ENCODE measurements at places on chromosomes 7 and 10. TPM values are rescaled to one million over a fixed set of nuclear protein-coding genes. Genes with fewer than 3 reads are reported as not detected.

GRCh38 chr10:114487815-114488536, 83.7 kb upstream of the AFAP1L2 start:
- DNase-seq, result no peak

DNA sequence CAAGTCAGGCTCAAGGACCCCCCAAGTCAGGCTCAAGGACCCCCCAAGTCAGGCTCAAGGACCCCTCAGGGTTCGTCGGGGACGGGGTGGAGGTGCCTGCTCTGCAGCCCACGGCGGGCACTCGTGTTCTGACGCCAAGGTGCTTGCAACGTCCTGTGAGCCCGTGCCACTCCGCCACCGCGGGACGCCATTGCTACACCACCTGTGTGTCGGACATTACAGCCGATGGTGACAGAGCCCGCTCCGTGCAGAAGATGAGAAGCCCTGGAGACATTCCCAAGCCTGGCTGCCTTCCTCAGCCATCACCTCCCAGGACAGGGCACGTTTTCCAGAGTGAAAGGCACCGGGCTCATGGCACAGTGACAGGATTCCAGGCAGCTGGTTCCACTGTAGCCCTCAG, 97.7 kb upstream of the DNAAF5 start:
- no peak for DNase-seq

DNA sequence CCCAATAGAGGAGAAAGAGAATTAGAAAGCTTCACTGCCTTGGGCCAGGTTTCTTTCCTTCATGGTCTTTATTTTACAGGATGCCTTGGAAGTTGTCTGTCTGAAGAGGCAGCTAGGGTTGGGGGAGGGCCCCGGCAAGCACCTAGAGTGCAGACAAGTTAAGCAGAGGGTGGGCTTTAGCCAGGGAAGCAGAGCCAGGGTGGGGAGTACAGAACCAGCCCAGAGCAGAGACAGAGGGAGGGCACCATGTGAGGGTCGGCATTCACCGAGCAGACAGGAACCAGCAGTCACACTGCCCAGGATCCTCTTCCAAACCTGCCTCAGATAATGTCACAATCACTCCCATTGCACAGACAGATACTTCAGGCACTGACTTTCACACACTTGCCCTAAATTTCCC, 75.9 kb downstream of the ADARB2 start:
- DNase-seq, result no peak

- peak; percentile 81 for DNase-seq
Observed at GRCh38 chr7:27921081-27921836, 181.3 kb downstream of the TAX1BP1 start.

HOXA1 gene
- polyA plus RNA-seq, result 0.96 TPM

- no peak for DNase-seq
Observed at GRCh38 chr7:32020551-32021159, 49.6 kb downstream of the PDE1C start.

DNA sequence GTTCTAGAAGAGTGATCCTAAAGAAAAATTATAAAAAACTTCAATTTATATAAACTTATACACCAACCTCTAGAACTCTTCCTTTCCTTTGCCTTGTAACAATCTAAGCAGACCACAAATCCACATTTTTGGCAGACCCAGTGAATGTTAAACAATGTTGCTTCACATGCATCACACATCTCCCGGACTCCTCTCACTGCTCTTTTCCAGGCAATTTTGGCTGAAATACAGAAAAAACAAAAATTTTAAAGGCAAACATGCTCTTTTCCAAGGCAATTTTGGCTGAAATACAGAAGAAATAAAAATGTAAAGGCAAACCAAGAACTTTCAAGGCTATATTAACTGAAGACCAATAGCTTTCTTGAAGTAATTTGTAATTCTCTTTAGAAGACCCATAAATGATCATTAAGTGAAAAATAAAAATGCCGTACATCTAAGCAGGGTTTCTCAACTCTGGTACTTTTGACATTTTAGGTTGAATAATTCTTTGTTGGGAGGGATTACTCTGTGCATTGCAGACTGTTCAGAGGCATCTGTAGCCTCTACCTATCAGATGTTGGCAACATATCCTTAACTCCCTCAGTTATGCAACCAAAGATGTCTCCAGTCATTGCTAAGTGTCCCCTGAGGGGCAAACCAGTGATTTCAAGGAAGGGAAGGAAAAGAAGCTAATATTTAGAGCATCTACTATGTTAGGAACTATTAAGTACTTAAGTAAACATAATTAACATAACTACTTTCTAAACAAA, 64.4 kb downstream of the NRBF2 start:
- DNase-seq, result peak; percentile 72

DNA sequence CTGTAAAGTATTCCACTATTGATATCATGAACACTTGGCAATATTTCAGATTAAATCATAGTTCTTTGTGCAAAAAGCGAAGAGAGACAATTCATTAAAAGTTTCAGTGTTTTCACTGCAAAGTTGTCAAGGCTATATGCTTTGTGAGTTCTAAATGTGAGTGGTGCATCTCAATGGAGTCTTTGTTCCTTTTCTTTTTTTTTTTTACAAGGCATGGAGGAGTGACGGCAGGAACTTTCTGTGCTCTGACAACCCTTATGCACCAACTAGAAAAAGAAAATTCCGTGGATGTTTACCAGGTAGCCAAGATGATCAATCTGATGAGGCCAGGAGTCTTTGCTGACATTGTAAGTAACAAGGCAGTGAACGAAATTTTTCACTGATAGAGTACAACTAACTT, 84.5 kb downstream of the AASS start:
- DNase-seq, result no peak

DNA sequence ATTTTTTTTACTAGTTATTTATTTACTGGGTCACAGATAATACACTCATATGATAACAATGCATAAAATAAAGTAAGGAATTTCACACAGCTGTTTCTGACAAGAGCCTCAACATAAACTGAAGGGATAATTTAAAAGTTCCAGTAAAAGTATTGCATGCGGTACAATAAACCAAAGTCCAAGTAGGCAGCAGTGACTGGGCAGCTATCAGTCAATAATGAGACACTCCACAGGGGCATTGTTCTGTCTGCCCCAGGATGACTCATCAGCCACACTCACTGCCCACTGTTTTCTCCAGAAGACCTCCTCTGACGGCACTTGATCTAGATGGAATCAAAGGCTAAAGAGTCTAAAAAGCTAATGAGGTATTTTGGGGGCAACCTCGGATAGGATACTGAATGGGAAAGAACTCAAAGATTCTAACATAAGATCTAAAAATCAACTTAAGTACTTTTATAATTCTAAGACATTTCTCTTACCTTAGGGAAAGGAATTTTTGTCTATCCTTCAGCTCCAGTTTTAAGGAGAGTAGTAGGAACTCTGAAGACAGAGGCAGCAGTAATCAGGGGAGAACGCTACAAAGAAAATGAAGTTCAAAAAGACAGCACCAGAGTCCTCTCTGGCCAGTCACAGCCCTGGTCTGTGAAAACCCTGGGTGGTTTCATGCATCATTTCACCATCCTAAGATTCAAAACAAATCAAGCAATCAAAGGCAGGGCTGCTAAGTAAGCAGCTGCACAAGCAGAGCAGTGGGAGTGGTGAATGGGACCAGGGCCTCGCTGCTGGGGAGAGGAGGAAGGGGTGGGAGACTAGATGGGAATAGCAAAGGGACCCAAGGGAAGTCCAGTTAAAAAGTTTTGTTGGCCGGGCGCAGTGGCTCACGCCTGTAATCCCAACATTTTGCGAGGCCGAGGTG, 175.1 kb downstream of the AVL9 start:
- DNase-seq, result no peak

NPC1L1 gene
- polyA plus RNA-seq, result 0.07 TPM

GRCh38 chr7:149334930-149335329, 72.9 kb downstream of the ZNF783 start:
- DNase-seq, result no peak

GRCh38 chr10:109676703-109677102, 246.6 kb downstream of the XPNPEP1 start:
- no peak for DNase-seq

DNA sequence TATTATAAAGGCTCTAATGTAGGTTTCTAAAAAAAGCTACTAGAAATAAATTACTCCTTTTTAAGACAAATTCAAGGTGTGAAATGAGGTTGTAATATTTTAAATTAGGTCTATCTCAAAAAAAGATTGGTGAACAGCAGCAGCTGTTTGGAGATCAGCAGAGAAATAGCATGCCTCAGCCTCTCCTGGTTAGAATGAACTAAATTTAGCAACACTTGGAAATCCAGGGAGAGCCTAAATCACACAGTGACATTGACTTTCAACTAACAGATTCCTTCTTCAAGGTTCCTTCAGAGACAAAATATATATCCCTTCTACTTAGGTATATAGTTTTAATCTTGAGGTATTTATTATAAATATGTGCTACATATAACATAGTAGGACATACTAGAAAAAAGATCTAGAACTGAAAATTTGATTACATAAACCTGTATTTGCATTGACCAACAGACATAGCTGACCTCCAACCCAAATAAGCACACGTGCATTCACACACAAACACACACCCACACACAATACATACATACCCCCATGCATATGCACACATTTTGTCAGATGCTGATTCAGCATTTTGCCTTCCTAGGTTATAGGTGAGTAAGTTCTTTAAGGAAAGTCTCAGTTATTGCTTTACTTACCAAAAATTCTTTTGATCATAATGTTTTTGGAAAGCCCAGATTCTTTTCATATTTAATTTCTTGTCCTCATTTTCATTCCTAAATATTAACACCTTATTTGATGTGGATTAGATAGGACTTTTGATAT, 47.3 kb downstream of the DGKB start:
- DNase-seq, result no peak

GRCh38 chr7:4631380-4632179, 50.5 kb upstream of the FOXK1 start:
- DNase-seq, result peak; percentile 83

GRCh38 chr7:80097756-80098155, 36.9 kb upstream of the GNAI1 start:
- DNase-seq, result no peak

UBE2D4 gene
- polyA plus RNA-seq, result 19.7 TPM

DNA sequence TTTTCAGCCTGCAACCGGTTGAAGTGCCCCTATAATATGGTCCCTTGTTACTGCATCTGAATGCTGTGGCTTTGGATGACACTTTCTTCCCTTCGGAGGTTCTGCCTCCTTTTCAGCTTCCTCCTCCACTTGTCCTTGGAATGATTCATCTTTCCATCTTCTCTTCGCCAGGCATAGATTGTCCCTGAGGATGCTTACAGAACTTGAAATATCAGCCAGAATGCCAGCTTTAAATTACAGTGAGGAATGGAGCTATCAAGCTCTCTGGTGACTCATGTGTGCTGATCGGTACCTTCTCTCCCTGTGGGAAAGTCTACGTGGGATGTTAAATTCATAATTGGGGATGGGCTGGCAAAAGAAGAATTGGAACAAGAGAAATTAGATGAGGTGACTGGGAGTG, 45.9 kb upstream of the PDK4 start:
- DNase-seq, result no peak

ASB4 gene
- 36.6 TPM for polyA plus RNA-seq

UCMA gene
- polyA plus RNA-seq, result 0.92 TPM

LRRC18 gene
- polyA plus RNA-seq, result 0.22 TPM

DNA sequence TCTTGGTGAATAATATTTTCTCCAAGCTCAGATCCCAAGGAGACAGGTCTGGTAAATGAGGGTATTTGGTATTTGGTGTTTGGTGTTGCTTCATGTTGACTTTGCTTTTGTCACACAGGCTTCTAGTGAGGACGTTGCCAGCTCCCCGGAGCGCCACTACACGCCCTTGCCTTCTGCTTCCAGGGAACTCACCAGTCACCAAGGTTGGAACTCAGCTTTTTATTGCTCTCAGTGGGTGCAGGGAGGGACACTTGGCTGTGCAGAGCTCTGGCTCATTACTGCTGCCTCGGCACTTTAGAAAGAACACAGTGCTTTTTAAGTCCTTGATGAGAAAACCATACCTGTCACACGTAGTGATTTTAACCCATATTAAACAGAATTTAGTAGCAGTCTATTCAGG, 892.9 kb downstream of the LRMDA start:
- no peak for DNase-seq

- DNase-seq, result no peak
Observed at GRCh38 chr7:125127304-125127703, 197.7 kb upstream of the POT1 start.

GRCh38 chr10:82150123-82150900, 275.3 kb downstream of the NRG3 start:
- DNase-seq, result no peak

- DNase-seq, result no peak
Observed at GRCh38 chr10:66804962-66805361, 120.9 kb upstream of the LRRTM3 start.

GRCh38 chr10:130218181-130218641, 82.0 kb downstream of the GLRX3 start:
- no peak for DNase-seq

C10orf90 gene
- polyA plus RNA-seq, result 2.2 TPM

ABCF2 gene
- 18.6 TPM for polyA plus RNA-seq

DNA sequence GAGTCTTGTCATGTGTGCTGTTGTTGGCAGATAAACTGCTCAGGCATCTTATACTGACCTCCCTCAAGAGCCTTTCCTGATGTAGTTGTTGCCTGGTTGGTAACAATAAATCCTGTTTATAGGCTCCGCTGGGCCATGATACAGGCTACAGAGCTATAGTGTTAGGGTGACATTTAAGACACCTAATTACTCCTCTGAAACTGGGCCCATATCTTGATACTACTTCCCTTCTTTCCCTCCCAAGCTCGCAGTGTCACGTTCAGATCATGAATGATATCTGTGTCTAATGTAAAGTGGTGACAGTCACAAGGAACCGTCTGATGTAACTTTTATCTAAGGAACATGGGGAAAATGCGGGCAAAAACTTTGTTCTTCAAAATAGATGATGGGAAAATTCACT, 35.4 kb downstream of the CROT start:
- DNase-seq, result no peak

Measured in muscle of arm (tissue), 14 donors.